ENCODE measurements at places on chromosomes 2 and 18.

GRCh38 chr2:309148-309953, 21.5 kb upstream of the ALKAL2 start:
- DNase-seq: no peak

DNA sequence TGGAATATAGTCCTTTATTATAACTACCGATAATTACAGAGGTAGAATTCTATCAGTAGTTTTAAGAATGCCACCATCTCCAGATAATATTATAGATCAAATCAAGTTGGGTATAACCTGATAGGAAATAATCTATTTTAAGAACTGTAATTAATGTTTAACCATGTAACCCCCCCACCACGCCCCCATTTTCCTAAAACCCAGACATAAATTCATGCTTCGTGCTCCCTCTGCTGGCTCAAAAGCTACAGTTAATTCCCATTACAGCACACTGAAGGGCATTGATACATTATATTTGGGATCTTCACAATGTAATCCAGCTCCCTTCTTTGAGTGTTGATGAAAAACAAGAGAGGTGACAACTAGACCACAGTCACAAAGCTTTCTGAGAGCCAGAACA, 228.0 kb upstream of the SMAD7 start:
- peak; percentile 22 for DNase-seq

DNA sequence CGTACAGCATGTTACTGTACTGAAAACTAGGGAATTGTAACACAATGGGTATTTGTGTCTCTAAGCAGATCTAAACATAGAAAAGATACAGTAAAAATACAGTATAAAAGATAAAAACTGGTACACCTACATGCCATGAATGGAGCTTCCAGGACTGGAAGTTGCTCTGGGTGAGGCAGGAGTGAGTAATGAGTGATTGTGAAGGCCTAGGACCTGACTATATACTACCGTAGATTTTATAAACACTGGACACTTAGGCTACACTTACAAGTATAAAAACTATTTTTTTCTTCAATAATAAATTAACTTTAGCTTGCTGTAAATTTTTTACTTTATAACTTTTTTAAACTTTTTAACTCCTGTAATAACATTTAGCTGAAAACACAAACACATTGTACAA, 324.4 kb upstream of the TNP1 start:
- no peak for DNase-seq

GRCh38 chr2:188244383-188244782, 47.3 kb upstream of the GULP1 start:
- no peak for DNase-seq

DNA sequence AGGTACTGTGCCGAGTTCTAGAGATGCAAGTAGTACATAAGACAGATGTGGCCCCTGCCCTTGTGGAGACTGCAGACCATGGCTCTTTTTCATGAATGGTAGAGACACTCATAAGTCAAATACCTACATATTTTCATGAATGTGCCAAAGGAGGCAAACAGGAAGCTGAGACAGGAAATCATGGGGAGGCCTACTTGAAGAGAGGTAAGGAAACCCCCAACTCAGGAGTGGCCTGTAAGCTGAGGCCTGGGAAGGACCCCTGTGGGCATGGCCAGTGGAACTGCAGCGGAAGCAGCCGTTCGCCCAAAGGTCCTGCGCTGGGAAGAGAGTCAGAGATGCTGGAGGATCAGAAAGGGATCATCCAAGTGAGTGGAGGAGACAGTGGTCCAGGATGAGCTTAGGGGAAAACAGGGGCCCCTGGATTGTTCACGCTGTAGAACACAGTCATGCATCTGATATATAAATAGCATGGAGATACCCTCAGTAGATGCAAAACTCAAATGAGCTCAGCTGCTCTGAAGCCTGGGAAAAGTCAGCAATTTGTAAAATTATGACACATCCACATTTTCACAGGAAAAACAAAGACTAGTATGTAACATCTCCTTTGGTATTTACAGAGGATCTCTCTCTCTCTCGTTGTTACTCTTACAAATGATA, 228.9 kb downstream of the NEDD4L start:
- DNase-seq: no peak

DNA sequence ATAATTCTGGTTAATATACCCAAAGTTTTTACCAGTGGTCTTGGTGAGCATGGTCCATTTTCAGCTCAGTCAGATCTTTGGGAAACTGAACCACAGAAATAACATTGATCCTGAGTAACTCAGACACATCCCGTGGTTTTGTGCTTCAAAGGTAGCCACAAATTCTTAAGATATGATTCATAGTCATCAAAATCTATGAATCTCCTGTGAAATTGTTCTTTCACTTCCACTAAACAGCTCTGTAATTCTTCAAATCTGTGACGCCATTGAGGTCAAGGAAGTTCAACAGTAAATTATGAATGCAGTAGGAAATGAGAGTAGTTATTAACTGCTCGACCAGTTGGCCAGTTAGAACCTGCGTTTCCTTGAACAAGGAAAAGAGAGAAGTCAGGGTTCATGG, 147.3 kb downstream of the IRS1 start:
- no peak for DNase-seq

DNA sequence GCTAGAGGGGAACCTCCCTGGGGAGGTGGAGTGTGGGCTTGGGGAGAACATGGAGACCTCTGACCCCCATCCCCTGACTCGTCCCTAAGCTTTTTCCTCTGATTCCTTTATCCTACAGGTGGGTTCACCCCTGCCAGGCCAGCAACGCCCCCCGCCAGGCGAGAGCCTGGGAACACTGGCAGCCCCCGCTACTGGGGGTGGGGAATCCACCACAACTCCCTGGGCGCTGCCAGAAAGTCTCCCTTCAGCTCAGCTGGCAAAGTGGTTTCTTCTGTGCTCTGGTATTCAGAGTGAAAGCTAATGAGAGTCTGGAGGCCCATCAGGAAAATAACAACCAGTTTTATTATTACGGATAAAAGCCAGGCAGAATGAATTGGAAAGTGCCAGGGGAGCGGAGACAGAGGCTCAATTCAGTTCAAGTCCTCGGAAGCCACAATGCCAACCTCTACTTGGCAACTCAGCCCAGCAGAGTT, 2.8 kb downstream of the DIPK1C start:
- peak; percentile 90 for DNase-seq

GRCh38 chr2:221758076-221758475, 186.0 kb upstream of the EPHA4 start:
- DNase-seq: no peak

Measured in caudate nucleus (tissue), 63 donors.